ENCODE measurements at places on chromosomes 3 and 15.

GRCh38 chr3:115403786-115404185 lies 219.5 kb upstream of the GAP43 start:
- no peak for DNase-seq

GRCh38 chr3:84184937-84185336 lies 773.9 kb upstream of the CADM2 start:
- DNase-seq: no peak

DNA sequence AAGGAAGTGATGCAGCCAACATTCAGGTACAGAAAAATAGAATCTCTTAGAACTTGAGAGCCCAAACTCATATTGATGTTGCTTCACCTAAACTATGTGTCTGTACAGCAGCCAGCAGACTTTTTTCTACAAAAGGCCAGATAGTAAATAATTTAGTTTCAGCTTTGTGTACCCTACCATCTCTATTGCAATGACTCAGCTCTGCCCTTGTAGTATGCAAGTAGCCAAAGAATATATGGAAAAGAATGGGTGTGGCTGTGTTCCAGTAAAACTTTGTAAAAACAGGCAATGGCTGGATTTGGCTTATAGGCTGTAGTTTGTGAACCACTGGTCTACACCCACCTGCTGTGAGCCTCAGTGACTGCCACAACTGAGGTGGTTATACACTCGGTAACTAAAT lies 392.5 kb upstream of the RARB start:
- no peak for DNase-seq

DNA sequence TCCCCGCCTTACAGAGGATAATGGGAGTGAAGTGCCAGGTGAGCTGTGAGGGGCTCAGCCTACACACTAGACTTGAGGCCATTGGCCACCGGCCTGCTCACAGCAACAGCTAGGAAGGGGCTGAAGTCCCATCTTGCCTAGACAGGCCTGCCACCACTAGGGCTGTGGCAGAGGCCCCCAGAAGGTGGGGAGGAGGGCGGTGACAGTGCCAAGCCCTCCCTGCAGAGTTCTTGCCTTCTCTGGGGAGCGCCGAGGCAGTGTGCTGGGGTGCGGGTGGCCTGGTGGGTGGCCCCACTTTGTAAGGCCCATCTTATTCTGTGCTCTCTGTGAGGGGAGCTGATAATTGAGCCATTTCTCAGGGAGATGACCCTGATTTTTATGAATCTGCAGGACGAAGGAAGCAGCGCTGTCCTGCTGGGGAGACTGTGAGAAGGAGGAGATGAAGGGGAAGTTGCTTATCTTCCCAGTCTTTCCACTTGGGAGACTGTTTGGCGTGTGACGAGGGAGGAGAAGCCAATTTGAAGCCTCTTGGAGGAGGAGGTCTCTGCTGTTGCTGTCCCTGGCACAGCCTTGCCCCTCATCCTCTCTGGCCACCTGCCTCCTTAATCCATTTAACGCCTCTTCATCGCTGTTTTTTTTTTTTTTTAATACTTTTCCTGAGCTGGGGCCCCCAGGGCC lies 104.3 kb downstream of the LINGO1 start:
- no peak for DNase-seq

DNA sequence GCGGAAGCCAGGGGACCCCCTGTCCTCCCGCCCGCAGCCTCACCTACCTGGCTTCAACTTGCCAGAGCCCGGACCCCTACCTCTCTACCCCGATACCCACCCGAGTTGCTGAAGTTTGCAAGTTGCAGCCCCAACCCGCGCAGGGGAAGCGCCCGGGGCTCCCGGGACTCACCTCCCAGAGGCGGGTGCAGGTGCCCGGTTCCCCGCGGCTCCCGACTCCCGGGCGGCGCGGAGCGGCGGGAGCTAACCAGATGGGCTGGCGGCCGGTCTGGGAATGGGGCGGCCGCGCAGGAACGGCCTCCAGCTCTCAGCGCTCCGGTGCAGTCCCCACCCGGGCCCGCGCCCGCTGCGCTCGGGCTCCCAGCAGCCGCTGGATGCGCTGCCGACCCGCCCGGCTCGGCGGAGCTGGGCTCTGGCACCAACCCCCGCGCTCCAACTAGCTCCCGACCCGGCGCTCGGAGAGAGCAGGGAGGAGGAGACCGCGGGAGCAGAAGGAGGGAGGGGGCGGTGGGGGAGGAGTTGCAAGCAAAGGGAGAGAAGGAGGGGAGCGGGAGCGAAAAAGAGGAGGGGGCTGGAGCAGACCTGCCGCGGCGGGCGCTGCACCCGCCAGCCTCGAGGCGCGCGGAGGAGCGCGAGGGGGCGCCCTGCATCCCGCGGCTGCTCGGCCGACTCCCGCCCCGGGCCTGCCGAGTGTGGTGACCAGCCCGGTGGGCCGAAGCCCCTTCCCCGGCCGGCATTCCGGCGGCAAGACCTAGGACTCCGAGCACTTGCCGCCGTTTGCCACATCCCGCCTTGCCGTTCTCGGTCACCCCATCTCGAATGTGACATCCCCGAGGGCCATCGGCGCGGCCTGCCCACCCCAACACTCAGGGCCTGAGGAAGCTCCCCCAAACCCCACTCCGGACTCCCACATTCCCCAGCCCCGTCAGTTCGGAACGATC lies at the start of gene SEMA5B:
TSS of gene SEMA5B (minus strand) at position 472 of the 941 bp plus-strand sequence. CDS start 66,500 bp downstream, outside the sequence.
- no peak for DNase-seq

DNA sequence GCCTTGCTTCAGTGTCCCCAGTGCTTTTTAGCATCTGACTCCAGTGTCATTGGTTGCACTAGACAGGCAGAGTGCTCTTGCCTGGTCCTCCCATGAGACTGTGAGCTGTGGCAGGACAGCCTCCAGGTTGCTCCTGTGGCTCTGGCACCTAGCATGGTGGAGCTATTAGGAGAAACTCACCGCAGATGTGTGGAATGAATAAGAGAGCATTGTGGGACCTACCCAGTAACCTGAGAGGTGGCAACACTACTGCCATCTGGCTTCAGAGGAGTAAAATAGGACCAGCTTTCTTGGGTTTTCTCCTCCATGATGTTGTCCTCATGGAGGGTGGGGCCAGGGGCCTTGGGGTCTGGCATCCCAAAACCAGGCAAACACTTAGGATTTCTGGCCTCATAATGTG lies 183.6 kb downstream of the EPHB1 start:
- DNase-seq: no peak

- DNase-seq: peak; percentile 44
Measured at GRCh38 chr15:88913017-88913849, at the start of gene MFGE8. Gene MFGE8, minus strand, starts transcription at chr15:88913379. Its CDS starts 60 bp downstream, at chr15:88913319.

DNA sequence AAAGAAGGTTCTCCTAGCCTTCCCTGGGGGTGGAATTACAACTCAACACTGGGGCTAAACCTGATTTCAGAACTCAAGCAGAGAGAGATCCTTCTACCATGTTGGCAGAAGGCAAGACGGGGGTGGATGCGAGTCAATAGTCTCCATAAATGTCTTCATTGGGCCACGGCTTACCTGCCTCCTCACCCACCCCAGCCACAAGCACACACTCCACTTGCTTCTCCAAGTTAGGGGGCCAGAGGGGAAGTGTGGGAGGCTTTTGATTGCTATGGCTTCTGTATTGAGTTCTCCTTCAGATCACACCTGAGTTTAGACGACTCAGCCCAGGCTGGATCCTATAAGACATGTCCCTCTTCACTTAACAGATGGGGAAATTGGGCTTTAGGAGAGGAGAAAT lies 178.9 kb downstream of the UACA start:
- DNase-seq: no peak

- no peak for DNase-seq
Measured at GRCh38 chr15:76585576-76585897, 249.0 kb downstream of the ISL2 start.

DNA sequence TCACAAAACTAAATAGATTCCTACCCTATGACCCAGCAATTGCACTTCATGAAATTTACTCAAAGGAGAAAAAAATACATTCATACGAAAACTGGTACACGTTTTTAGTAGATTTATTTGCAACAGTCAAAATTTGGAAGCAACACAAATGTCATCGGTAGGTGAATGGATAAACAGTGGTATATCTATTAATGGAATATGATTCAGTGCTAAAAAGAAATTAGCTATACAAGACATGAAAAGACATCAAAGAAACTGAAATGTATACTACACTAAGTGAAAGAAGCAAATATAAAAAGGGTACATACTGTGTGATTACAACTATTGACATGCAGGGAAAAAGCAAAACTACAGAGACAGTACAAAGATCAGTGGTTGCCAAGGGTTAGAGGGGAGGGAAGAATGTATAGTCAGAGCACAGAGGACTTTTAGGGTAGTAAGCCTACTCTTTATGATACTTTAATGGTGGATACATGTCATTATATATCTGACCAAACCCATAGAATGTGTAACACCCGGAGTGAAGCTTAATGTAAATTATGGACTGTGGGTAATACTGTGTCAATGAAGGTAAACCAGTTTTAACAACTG lies 31.6 kb downstream of the RFX7 start:
- DNase-seq: no peak

DNA sequence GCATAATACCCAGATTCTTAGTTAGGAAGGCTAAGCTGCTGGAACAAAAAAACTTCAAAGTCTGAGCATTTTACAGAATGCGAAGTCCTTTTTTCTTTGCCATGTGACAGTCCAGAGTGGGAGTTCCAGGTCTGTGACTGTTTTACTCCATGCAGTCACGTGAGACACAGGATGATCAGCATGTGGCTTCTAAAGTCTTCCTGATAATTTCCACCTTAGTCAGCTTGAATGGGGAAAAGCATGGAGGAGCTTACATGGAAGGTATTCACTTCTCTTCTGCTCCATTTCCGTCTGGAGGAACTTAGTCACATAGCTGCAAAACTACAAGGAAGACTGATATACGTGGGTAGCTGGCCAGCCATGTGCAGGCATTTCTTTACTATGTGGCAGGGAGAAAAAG lies 1.7 kb downstream of the SNTN start:
- no peak for DNase-seq

- DNase-seq: no peak
Measured at GRCh38 chr3:29899021-29899420, 618.1 kb downstream of the RBMS3 start.

GRCh38 chr3:15283702-15284101 lies 48.7 kb downstream of the SH3BP5 start:
- no peak for DNase-seq

GRCh38 chr15:100186366-100186765 lies 155.4 kb downstream of the ADAMTS17 start:
- DNase-seq: no peak

GRCh38 chr15:99956820-99957641 lies 223.8 kb upstream of the LYSMD4 start:
- no peak for DNase-seq

GRCh38 chr15:98177966-98178592 lies 217.6 kb downstream of the ARRDC4 start:
- no peak for DNase-seq

DNA sequence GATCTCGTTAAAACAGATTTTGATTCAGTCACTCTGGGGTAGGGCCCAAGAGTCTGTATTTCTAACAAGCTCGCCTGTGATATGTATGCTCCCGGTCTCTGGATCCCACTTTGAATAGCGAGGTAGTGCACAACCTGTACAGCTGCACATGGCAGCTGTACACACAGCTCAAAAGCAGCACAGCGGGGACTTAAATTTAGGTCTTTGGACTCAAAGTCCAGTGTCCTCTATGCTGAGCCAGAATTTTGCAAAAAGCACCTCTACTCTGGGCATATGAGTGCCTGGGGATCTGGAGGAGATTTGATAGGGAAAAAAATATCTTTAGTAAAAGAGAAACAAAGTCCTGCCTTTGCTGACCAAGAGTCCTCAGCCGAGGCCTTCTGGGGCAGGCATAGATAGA lies 83.1 kb downstream of the HMG20A start:
- DNase-seq: no peak

Data from stimulated activated CD4-positive, alpha-beta T cell treated with anti-CD3 and anti-CD28 coated beads, Interleukin-12 subunit alpha, Interleukin-12 subunit beta, amount 100 ng/mL, for 24 hours (primary cell).